ENCODE measurements at places on chromosomes 2 and 18.

GRCh38 chr2:127498386-127498785, 27.9 kb downstream of the IWS1 start:
- no peak for DNase-seq

- no peak for DNase-seq
These were observed 3.5 kb downstream of the RND3 start for GRCh38 chr2:150484006-150484405.

DNA sequence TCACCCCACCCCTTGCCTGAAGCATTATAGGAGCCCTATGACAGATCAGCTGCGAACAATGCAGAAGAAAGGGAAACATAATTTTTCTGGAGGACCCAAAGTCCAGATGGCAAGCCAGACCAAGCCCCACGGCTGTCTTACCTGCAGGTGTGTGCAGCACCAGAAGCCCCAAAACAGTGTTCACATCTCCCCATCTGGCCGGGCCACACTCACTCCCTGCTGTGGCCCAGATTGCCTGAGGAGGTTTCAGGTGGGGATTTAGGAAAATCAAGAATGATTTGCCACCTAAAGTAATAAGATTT, 11.7 kb upstream of the STK17B start:
- DNase-seq = no peak

DNA sequence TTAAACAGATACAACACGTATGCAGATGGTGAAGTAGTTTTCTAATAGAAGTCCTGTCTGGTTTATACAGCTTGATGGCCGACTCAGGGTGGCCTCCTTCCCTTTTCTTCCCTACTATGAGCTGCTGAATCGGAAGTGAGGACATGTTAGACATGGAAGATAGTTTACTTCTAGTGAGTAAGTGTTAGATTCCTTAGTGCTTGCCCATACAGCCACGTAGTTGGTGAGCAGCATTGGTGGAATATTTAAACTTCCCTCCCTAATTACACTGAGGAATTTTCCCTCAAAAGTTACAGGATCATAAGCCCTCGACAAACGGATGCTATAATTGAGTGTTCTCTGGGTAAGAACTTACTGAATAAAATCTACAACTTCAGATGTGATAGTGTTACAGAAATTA, 52.1 kb downstream of the RHBDD1 start:
- no peak for DNase-seq

- DNase-seq = no peak
These were observed 263.4 kb downstream of the SH3BP4 start for GRCh38 chr2:235215248-235215647.

DNA sequence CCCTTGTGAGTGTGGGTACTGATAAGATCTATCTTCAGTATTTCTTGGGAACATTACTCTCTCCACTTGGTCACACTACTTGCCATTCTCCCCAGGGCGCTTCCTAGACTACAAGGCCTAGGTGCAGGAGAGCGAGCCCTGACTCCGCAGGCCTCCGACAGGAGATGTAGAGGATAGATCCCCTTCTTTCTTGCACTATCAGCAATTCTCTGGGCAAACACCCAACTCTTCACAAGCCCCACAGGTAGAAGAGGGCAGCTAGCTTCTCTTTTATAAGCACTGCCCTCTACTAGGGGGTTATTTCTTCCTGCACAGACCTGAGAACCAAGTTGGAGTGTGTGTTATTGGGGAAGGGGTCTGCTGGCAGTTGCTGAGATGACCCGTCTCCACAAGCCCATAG, 10.7 kb upstream of the RMDN2 start:
- no peak for DNase-seq

GRCh38 chr18:76710646-76711520, 111.5 kb upstream of the ZNF236 start:
- no peak for DNase-seq

- DNase-seq = no peak
These were observed 15.4 kb upstream of the STAT4 start for GRCh38 chr2:191166111-191166755.

GRCh38 chr18:27797484-27797883, 379.4 kb downstream of the CDH2 start:
- no peak for DNase-seq

DNA sequence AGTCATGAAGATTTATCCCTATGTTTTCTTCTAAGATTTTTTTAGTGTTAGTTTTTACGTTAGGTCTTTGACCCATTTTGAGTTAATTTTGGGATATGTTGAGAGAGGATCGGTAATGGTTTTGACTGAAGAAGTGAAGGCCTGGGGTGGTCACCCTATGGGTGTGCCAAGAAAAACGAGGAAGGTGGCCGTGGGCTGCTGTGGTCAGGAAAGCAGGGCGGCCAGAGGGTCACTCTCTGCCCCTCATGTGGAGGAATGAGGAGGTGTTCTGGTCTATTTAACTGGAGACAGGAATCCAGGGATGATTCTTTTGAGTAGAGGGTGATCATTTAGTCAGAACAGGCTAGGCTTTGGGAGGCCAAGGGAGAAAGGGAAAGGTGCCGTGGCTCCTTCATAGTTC, 50.7 kb downstream of the MYO7B start:
- DNase-seq = no peak

GRCh38 chr2:26011990-26012856, 21.7 kb upstream of the RAB10 start:
- DNase-seq = no peak

DNA sequence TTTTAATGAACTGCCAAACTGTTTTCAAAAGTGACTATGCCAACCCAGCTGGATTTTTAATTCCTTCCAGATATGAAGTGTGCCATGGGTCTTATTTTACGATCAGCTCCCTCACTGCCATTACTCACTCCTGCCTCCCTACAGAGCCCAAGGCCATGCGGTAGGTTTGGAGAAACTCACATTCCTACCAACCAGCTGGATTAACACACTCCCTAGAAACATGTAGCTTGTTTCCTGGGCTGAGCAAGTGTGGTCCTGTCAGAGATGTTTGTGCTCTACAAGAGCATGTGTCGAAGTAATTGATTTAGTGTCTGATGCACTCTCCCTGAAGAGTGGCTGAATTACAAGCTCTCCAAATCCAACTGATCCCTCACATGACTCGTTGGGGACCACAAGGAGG, 82.5 kb downstream of the SPP2 start:
- no peak for DNase-seq

DNA sequence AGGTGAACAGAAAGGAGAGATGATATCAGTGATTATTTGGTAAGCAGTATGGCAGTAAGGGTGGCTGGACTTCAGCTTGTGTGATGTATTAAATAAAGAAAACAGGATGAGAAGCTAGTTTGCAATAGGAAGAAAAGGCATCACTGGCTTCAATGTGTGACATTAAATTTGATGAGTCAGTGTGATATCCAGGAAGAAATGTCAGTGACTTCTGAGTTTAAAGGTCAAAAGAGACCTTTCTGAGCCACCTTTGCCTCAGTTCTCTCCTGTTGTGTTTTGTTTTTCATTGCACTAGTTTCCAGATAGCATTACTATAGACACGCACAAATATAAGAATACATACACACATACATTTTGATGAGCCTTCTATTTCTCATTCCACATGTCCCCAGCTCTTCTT, 105.6 kb downstream of the PIGN start:
- no peak for DNase-seq

- no peak for DNase-seq
These were observed 143.6 kb downstream of the MYO3B start for GRCh38 chr2:170321526-170321925.

DNA sequence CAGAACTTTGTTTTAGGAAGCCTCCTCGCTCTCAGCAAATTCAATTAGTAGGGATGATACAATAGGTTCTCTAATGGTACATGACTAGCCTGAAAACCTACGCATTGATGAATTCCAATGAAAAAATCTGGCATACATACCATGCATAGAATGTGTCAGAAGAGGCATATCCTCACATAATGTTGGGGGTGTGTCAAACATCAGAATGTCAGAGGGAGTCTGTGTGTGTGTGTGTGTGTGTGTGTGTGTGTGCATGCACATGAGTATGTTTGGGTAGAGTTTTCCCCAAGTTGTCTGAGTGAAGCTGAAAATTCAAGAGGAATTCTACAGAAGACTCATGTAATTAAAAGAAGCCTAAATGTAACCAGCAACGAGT, 78.5 kb downstream of the FIGN start:
- DNase-seq = no peak

DNA sequence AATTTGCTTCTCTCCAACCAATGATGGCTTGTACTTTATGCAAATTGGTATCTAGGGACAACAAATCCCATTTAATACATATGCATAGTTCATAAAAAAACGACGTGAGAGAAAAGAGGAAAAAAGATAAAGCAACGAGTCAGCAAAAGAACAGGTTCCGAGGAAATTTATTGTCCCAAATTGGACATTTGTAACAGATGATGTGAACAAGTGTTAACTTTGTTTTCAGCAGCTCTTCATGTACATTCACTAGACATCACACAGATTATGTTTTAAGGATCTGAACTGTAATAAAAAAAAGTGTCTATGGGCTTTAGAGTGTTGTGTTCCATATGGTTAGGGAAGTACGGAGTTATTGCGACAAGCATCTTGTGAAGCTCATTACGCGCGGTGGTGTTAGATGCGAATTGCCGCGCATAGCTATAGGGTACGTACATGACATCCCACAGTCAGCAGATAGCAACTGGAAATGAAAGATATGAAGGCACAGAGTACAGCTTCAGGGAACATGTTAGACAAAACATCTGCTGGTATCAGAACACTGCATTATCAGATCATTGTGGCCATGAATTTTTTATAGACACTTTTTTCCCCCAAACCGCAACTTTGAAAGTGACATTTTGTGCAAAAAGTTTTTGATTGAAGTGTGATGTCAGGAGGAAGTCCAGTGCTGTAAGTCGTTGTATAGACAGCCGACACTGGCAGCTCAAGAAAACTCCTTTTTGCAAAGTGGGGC, 1073.1 kb upstream of the FANCL start:
- DNase-seq = no peak

DNA sequence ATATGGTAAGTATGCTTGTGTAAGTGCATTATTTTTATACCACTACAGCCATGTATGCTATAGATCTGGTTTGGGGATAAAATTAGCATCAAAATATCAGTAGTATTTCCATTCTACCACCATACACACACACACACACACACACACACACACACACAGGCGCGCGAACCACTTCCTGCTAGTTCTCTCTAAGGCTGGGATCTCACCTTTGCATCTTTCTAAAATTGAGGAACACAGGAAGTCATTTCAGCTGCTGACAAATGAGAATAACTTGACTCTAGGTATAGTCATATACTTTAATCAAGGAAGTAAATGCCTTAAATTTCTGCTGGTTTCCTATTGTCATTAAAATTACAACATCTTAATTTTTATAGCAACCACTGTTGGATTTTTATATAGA, 72.5 kb downstream of the RBM43 start:
- no peak for DNase-seq

GRCh38 chr2:38187541-38188011, 111.6 kb upstream of the CYP1B1 start:
- peak; percentile 80 for DNase-seq

DNA sequence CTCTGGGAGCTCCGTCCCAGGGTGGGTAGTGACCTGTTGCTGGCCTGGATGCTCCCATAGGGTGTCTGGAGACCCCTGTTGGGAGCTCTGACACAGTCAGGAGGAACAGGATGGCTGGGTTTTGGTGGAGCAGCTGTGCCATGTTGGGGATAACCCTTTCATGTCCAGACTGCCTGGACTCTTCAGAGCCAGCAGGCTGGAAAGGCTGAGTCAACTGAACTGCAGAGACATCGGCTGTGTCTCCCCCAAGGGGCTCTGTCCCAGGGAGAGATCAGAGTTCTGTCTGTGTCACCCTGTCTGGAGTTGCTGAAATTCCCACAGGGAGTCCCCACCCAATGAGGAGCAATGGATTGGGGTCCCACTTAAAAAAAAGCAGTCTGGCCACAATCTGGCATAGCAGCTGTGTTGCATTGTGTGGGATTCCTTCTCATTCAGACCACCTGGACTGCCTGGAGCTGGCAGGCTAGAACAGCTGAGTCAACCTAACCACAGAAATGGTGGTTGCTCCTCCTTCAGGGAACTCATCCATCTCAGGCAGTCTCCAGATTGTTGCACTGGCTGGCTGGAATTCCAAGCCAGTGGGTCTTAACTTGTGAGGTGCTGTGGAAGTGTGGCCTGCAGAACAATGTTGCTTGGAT, 37.2 kb downstream of the AGPS start:
- no peak for DNase-seq

DNA sequence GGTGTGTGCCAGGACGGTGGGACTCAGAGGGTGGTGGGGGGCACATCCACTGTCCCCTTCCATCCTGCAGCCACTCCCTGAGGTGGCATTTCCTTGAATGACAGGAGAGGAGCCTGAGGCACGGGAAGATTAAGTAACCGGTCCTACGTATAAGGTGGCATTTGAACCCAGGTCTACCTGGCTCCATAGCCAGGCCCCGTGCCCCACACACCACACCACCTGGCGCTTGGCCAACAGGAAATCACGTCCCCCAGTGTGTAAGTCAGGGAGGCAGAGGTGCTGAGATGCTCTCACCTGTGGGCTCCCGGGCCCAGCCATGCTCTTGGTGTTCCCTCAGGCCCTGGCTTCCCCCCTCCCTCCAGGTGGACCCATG, 53.7 kb downstream of the HPCAL1 start:
- DNase-seq = no peak

DNA sequence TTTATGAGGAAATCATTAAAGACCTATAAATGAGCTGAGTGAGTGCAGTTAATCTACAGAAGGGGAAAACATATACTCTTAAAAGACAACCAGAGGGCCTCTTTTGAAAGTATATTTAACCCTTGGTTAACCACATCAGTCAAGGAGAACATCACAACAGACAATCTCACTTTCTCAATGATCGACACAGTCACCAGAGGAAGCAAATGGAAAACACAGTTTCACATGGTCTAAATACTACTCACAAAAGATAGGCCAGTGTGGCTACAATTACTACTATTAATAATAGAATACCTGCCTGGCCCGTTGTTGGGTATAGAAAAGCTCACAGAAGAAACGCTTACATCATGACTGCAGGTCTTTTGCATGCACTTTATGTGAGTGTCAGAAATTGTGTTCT, 426.2 kb downstream of the NCKAP5 start:
- no peak for DNase-seq

GRCh38 chr18:5582076-5582475, 38.3 kb upstream of the EPB41L3 start:
- DNase-seq = no peak

DNA sequence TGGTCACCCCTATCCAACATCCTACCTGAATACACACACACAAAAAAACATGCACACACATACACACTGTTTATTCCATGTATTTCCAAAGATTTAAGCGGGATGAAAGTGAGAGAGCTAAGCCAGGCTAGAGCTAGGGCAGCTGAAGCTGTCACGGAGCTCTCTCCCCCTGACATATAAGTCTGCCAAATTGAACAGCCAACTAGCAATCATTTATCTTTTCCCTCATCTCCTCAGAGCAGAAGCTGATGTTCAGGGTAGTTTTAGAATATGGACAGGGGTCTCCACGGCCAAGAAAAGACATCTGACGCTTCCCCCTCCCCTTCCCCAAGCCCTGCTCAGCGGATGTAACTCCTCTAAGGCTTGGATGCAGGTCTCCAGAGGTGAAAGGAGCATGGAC, 171.6 kb downstream of the GRB14 start:
- DNase-seq = no peak

- DNase-seq = no peak
These were observed 106.9 kb upstream of the PPP1CB start for GRCh38 chr2:28644760-28645159.

Data from Right ventricle myocardium inferior (tissue), 1 donor.